ENCODE measurements at places on chromosomes 12 and 14.

- DNase-seq = peak; percentile 16
Observed at GRCh38 chr12:56104815-56105608, 653 bp downstream of the PA2G4 start.

- DNase-seq = no peak
Observed at GRCh38 chr14:92750994-92751400, 2.6 kb upstream of the LGMN start.

DNA sequence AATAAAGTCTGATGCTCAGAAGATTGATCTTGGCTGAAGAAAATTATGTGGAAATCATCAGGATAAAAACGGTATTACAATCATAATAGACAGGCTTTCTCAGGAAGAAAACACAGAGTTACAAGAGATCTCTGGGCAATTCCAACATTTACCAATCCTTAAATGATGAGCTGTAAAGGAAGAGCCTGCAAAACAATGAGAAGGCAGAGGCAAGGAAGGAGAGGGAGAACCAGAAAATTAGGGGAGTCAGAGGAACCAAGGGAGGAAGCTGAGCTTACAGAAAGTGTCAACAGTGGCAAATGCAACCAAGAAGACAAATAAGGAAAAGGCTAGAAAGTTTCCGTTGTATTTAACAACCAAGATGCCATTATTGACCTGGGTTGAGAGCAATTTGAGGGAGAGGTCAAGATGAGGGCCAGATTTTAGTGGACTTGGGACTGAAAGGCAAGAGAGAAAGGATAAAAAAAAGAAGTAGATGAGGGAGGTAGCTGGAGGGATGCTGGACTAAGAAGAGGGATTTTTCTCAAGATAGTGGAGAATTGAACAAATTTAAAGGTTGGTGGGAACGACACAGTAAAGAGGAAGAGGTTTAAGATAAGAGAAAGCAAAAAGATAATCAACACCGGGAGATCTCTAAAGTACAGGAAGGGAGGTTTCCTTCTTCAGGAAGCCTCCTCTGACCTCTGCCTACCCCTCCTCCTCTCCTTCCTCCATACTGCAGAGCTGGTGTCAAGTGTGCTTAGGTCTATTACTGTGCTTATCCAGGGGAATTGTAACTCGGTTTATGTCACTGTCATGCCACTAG, 116.9 kb downstream of the DUSP6 start:
- DNase-seq = no peak

DNA sequence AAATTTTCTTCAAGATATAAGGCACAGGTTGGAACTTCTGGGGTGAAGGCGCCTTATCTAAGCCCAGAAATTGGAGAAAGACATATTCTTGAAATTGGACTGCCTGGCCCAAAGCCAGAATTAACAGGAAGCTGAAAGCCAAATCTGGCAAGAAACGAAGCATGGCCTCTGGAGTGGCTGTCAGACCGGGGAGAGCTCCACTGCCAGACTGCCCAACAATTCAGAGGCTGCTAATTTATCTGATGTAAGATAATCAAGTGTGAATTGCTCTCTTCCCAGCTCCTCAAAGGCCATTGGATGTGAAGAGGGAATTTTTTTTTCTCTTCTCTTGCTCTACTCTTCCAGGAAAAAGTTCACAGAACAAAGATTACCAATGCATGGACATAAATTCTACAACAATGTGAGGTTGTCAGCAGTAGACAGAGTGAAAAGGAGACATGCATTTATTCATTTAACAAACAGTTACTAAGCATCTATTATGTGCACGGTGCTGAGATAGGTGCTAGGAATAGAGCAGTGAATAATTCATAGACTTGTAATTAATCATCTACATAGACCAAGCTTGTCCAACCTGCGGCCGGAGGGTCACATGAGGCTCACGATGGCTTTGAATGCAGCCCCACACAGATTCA, at the start of gene GDF3:
Gene GDF3, minus strand, starts transcription at position 210 of the 632 bp plus-strand sequence. Its CDS starts 47 bp downstream, at position 163.
- DNase-seq = peak; percentile 18

DNA sequence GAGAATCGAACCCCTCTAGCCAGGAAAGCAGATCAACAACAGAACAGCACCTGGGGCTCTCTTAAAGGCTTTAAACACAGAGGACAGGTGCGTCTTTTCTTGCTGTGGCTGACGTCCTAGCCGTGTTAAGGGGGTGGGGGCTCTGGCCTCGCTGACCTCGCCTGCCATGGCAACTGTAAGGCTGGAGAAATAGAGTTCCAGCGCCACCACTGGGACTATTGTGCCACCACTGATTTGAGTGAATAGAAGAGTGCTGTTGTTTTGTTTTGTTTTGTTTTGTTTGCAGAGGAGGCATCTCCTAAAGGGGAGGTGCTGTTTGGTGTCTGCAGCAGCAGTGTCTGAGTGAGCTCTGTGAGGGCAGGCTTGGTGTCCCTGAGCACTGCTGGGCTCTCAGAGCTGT, 34.2 kb upstream of the PRMT8 start:
- no peak for DNase-seq

DNA sequence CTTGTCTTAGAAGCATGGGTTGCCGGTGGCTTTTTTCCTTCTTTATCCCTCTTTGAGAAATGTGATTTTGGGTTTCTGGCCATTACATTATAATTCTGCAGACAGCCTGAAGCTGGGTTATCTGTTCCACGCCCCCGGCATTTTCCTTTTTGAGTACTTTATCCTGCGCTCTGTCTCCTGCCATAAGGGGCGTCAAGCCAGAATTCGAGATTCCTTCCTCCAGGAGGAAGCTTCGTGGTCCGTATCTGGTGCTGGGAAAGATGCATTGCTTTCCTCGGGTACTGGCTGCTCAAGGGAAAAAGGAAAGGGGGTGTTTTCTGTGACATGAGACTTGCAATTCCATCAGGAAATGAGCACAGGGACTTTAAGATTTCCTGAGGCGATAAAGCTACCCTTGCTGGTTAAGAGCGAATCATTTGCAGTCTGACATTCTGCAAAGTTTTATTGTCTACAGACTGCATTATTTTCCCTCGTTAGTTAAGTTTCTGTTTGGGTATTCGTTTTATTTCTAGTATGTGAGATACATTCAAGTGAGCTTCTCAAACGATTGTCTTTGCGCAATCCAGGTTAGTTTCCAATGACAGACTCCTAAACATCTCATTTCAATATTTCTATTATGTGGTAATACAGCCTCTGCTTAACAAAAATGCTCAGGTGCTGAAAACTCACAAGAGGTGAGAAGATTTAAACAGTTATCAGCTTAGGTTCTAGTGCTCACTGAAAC, 694 bp downstream of the AKAP5 start:
- peak; percentile 45 for DNase-seq

- no peak for DNase-seq
Observed at GRCh38 chr14:99473458-99473857, 7.2 kb downstream of the SETD3 start.

DNA sequence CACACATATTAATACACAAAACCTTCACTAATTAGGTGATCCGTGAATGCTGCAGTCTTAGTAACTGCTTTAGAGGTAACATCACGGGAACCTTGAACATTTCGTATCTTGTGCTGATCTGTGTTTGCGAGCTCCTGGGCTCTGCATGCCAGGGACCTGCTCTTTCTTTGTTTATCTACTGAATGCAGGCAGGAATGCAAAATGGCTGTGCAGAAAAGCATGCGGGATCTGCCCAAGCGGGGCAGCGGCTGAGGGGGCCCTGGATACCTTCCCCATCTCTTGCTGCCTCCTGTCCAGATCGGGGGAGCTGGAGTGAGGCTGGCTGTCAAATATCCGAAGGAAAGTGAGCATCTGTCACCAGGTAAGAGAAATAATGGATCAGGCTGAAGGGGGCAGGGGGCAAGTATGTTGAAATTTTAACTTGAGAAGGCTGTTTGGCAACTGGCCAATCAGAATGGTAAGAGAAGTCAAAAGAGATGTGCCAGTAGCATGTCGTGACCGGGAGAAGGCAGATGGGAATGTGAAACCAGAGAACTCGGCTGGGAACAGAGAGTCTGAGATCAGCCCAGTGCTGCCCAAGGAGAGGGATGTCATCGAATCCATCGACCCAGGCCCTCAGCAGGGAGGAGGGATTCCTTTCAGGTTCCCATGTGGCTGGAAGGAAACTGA, 191.4 kb downstream of the TTC7B start:
- DNase-seq = peak; percentile 18

GRCh38 chr14:92217936-92218335, 96.2 kb downstream of the CPSF2 start:
- peak; percentile 57 for DNase-seq

GRCh38 chr12:44019118-44019517, 183.2 kb downstream of the TMEM117 start:
- DNase-seq = no peak

DNA sequence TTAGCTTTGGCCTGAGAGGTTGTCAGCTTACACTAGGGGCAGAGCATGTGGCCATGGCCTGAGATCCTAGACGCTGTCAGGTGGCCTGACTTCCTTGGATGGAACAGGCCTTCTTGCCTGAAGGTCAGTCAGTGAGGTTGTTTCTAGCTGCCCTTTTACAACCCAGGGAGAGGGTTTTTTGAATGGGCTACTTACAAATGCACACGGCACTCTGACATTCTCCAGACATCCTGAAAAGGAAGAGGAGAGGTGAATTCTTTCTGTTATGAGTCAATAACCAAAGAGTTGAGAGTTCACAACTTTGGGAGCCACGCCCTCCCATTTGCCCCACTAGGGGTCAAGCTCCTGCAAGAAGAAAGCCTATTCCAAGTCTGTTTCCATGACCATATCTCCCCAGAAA, 7.8 kb downstream of the KRT76 start:
- no peak for DNase-seq

GRCh38 chr14:100304825-100305323, 1.4 kb downstream of the SLC25A29 start:
- DNase-seq = peak; percentile 19

DNA sequence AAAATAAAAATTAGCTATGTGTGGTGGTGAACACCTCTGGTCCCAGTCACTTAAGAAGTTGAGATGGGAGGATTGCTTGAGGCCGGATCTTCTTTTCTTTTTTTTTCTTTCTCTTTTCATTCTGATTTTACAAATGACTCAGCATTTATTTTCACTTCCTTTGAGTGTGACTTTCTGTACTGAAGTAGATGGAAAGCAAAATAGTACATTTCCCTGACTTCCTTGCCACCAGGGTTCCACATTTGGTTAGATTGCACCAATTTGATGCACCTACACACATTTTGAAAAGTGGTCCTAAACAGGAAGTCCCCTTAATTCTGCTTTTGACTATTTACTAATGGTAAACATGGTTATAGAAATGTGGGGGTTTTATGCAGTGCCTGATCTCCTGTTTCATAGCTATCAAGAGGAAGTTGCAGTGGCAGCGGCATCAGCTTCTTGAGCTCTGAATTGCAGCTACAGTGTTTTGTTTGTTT, 13.0 kb upstream of the LEMD3 start:
- DNase-seq = peak; percentile 8

DNA sequence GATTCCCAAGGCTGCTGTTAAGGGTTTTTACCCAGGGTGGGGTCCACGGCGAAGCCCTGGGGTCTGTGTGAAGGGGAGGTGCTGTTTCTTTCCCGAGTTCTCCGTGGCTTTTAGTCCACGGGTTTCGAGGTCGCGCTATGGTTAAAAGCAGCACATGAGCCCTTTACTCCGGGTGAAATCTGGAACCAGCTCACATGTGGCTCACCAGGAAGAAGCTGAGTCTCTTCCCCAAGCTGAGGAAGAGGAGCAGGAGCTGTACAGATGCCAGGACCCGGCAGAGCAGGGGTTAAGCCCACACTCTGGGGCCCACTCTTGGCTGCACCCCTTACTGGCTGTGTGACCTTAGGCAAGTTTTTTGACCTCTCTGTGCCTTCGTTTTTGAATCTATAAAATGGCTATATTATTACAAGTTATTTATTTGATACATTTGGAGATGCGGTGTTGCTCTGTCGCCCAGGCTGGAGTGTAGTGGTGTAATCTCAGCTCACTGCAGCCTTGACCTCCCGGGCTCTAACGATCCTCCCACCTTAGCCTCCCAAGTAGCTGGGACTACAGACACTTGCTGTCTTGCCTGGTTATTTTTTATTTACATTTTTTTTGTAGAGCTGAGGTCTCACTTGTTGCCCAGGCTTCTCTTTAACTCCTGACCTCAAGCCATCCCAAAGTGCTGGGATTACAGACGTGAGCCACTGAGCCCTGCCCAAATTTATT, 266.3 kb downstream of the AACS start:
- no peak for DNase-seq

- no peak for DNase-seq
Observed at GRCh38 chr12:130154276-130155070, 7.8 kb upstream of the FZD10 start.

DNA sequence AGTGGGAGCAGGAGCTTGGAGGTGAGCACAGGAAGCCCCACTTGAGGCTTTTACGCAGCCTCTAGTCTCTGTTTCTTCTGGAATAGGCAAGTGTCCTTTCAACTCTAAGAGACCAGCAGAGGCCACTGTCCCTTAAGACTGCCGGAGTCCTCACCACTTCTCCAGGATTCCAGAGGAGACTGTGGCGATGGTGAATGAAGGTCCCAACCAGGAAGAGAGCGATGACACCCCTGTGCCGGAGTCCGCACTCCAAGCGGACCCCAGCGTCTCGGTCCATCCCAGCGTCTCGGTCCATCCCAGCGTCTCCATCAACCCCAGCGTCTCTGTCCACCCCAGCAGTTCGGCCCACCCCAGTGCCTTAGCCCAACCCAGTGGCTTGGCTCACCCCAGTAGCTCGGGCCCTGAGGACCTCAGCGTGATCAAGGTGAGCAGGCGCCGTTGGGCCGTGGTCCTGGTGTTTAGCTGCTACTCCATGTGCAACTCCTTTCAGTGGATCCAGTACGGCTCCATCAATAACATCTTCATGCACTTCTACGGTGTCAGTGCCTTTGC, 442 bp downstream of the FLVCR2 start:
- peak; percentile 63 for DNase-seq

GRCh38 chr12:106181401-106182114, 42.8 kb upstream of the NUAK1 start:
- DNase-seq = peak; percentile 46

DNA sequence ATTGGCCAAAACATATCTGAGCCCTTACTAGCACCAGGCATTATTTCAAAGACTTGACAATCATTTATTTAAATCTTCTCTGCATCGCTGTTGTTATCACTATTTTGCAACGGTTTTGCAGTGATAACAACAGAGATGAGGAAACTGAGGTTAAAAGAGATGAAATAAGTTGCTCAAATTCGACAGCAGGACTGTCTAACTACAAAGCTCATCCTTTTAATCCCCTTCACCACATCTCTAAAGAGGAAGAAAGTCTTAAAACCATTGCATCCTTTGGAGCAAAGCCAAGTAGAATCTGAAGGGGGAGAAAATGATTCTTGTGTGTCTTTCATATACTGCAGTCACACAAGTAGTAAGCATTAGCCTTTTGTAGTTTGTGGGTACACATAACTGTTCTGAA, 14.8 kb upstream of the ETNK1 start:
- no peak for DNase-seq

- no peak for DNase-seq
Observed at GRCh38 chr12:122861587-122861970, 26.3 kb downstream of the HIP1R start.

Measured in fibroblast of mammary gland (primary cell).